ENCODE measurements at places on chromosomes 4 and X.

DNA sequence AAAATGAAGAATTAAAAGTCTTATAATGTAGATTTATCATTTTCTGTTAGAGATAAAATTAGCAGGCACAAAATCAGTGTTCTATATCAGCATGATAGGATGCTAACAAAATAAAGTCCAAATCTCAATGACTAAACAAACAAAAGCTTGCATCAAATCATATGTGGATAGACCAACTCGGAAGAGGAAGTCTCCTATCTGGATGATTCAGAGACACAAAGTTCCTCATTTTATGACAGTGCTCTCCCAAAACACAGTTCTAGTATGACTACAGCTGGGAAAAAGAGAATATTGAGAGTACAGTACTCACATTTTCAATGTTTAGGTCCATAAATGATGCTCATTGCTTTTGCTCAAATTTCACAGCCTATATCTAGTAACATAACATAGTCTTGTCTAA is 376.1 kb upstream of the CTSO start:
- no peak for DNase-seq

DNA sequence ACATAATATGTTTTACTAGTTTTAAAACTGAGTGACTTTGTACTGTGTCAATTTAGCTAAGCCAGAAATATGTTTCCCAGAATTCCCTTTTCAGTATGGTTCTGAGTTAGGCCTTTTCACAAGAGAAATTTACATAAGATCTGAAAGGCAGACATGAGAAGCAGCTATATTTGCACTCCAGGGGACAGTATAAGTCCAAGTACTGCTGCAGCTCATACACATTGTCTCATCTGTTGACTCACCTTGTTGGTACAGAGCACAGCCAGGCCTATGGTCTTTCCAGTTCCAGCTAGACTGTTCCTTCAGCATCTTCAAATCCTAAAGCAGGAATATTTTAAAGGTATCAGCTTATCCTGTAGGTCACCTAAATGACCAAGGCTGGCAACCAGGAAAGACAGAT is 53.5 kb downstream of the BMP3 start:
- DNase-seq, result no peak

DNA sequence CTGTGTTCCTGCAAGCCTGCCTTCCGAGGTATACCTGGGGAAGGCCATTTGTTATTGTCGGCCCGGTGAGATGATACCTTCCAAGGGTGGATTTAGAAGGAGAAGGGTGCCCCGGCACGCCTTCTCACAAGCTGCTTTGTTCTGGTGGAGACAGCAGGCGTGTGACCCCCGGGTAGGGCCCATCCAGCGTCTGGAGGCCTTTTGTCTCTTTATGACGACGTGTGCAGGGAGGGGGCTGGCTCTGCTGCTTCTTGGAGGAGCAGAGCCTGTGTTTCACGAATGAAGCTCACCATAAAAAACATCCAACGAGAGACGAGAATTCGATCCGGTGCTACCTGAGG is 45.3 kb downstream of the SHOX start:
- DNase-seq, result no peak

DNA sequence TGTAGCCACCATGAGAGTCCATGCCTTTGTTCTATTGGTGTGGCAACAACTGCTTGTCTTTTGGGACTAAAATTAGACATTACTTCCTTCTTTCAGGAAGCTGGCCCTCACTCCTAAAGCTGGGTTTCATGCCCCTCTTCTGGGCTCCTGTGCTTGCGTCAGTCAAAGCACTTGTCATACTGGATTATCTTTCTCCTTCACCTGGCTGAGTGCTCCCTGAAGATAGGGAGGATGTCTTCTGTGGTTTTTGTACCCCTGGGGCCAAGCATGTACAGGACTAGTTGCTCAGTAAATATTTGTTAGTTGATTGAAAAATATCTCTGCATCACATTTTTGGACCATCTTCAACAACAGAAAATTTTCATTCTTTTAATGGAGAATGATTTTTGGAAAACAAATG is 26.1 kb upstream of the LONRF3 start:
- DNase-seq, result no peak

GRCh38 chr4:129138810-129139496 is 43.0 kb downstream of the C4orf33 start:
- peak; percentile 50 for DNase-seq

- no peak for DNase-seq
These were observed 88.2 kb upstream of the PPARGC1A start for GRCh38 chr4:23978002-23978401.

DNA sequence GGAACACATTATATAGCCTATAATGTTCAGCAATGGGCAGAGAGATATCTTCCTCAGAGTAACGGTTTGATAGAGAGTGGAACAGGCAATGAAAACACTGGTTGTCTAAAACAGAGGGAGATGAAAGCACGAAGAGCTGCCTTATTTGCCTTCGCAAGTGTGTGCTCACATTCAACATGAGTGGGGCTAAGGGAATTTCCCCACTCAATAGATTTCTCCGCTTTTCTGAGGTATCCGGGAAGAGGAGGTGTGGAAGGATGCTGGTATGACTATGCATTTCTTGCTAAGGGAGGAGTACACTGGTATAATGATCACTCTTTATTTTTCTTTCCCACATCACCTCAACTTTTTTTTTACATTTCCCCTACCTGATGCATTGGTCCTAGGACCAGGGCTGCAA is 7.8 kb upstream of the GPR82 start:
- DNase-seq, result no peak

DNA sequence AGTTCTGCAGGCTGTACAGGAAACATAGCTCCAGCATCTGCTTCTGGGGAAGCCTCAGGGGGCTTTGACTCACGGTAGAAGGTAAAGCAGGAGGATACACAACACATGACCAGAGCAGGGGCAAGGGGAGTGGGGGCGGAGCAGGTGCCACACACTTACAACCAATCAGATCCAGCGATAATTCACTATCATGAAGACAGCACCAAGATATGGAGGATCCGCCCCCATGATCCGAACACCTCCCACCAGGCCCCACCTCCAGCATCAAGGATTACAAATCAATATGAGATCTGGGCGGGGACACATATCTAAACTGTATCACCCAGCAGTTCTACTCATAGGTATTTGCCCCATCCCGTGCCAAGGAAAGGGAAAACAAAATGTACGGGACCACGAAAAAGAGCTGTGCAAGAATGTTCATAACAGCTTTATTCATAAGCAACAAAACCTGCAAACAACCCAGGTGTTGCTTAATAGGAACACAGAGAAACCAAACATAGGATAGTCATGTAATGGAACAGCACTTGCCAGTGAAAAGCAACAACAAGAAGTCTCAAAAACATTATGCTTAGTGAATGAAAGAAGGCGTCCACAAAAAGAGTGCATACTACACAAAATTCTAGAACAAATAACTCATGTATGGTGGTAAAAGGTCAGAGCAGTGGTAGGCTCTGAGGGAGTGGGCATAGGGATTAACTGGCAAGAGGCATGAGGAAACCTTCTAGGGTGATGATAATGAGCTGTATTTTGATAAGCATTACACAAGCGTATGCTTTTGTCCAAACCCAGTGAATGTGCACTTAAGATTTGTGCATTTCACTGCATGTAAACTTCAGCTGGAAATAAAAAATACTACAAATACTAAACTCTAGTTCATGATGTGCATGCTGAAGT is 130.9 kb upstream of the FAM9B start:
- no peak for DNase-seq

DNA sequence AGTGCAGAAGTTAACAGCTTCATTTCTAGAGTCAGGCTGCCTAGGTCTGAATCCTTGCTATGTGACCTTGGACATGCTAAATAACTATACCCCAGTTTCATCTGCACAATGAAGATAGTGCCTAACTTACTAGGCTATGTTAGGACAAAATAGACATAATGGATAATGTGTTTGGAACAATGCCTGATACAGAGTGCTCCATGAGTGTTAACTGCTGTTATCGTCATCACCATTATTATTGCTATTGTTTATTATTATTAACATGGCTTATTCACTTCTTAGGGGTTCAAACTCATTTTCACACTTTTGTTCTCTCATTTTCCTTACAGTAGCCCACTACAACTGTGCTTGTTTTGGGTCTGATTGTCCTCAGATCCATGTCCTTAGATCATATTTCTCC is 467.7 kb downstream of the SH2D1A start:
- no peak for DNase-seq

DNA sequence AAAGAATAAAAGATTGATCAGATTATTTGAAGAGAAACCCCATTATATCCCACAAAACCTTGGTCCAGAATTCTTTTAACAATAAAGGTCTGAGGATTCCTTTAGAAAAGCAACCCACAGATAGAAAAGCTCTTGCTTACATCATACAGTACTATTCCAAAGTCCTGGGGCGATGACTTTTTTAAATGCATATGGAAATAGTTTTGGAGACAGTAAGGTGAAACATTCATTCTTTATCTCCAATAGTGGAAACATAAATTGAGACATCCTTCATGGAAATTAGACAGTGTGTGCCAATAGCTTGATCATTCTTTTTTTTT is 85.7 kb upstream of the UCP1 start:
- no peak for DNase-seq

Data from stomach (tissue), 19 donors.